Lower lobe of right lung (tissue), 2 donors: ENCODE measurements at places on chromosomes 2 and 18. TPM values are rescaled to one million over a fixed set of nuclear protein-coding genes. Genes with fewer than 3 reads are reported as not detected.
A peak's percentile ranks its signal among the peaks of the same experiment; 100 is the strongest.

Gene MAB21L4
- 17.0 TPM for total RNA-seq

- H3K4me3 ChIP-seq: no peak overlapping the region
- no peaks in the 10 kb centered on the region for H3K36me3 ChIP-seq
- H3K27me3 ChIP-seq: no peaks in the 10 kb centered on the region
These were observed 908.2 kb downstream of the TSN start for GRCh38 chr2:122663620-122664019.

DNA sequence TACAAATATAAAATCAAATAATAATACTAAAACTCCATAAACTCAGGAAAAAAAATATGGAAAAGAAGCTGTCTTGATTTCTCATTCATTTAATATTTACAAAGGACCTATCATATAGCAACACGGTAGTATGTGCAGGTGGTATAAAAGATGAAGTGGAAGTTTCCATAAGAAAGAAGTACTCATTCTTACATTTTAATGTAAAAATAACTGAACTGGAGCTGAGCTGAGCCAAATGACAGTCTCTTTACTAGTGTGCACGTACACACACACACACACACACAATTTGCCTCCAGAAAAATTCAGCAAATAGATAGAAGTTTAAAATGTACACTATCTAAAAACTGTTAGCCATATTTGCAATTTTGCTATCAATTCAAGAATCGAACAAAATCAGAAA, 54.1 kb downstream of the ASXL2 start:
- no peak overlapping the region for H3K4me3 ChIP-seq
- H3K27me3 ChIP-seq: no peaks in the 10 kb centered on the region
- no peaks in the 10 kb centered on the region for H3K36me3 ChIP-seq
- peaks cover 4% of the 10 kb centered on the region for H3K4me1 ChIP-seq

Gene STK11IP
- total RNA-seq: 31.8 TPM

- no peaks in the 10 kb centered on the region for H3K27me3 ChIP-seq
- no peaks in the 10 kb centered on the region for H3K36me3 ChIP-seq
- no peak for DNase-seq
- no peaks in the 10 kb centered on the region for H3K4me1 ChIP-seq
- no peak overlapping the region for H3K27ac ChIP-seq
- H3K4me3 ChIP-seq: no peak overlapping the region
These were observed 206.8 kb upstream of the FOSL2 start for GRCh38 chr2:28185891-28186290.

DNA sequence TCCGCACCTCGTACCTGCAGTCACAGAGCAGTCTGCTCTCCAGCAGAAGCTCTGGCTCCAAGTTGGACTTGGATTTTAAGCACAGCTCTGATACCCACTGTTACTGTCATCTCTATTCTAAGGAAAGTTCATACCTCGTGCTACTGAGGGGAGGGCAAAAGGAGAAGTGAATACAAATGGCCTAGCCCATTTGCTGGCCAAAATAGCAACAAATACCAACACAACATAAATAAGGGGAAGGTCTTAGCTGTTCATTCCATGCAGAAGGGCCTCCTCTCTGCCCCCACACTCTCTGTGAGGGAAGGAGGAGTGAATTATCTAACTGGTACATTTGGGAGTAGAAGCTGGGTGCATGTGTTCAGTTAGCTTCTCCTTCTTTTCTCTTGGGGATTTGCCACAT, 739.4 kb upstream of the RAB6C start:
- H3K4me1 ChIP-seq: no peaks in the 10 kb centered on the region
- H3K4me3 ChIP-seq: no peak overlapping the region
- H3K27me3 ChIP-seq: no peaks in the 10 kb centered on the region
- no peaks in the 10 kb centered on the region for H3K36me3 ChIP-seq
- no peak overlapping the region for H3K27ac ChIP-seq

- no peaks in the 10 kb centered on the region for H3K4me1 ChIP-seq
- no peak for DNase-seq
- no peaks in the 10 kb centered on the region for H3K27me3 ChIP-seq
- H3K36me3 ChIP-seq: no peaks in the 10 kb centered on the region
- no peak overlapping the region for H3K27ac ChIP-seq
These were observed 171.1 kb upstream of the UNC80 start for GRCh38 chr2:209600341-209601171.

Gene RAB6D
- not detected for total RNA-seq

Gene ITPRIPL1
- total RNA-seq: 1.9 TPM

GRCh38 chr2:116761864-116762263, 1052.6 kb upstream of the DDX18 start:
- no peaks in the 10 kb centered on the region for H3K4me1 ChIP-seq
- no peak overlapping the region for H3K4me3 ChIP-seq
- no peak overlapping the region for H3K27ac ChIP-seq
- no peaks in the 10 kb centered on the region for H3K27me3 ChIP-seq
- no peaks in the 10 kb centered on the region for H3K36me3 ChIP-seq

DNA sequence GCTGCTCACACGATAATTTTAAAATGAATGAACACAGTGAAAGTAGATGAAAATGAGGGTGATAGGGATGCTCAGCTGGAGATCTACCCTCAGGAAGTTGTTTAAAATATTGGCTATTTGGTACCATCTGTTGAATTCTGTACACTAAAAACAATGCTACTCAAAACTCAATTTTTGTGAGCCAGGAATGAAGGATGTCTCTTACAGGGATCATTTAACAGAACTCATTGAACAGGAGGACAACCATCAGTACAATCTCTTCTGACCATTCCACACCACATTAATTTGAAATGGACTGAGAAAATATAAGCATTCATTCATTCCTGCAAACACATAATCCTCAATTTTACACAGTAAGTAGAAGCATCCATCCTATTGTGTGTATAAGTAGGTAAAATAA, 1355.1 kb upstream of the CRIM1 start:
- H3K4me3 ChIP-seq: no peak overlapping the region
- no peak for DNase-seq
- no peaks in the 10 kb centered on the region for H3K4me1 ChIP-seq
- H3K36me3 ChIP-seq: no peaks in the 10 kb centered on the region

Gene FEV
- not detected for total RNA-seq

DNA sequence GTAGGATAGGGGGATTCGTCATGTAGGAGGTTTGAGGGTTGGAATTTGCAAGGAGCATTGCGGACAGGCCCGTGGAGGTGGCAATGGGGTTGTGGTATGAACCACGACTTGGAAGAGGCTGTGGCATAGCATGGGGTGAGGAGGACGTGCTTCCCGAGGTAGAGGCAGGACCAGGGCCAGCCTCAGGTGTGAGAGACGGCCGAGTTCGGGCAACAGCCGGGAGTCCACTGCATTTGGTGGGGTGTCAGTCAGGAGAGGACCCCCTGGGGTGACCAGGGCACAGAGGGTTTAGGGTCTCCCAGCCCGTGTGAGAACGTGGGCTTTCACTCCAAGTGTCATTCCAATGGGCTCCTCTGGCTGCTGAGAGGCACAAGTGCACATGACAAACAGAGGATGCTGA, 339.0 kb downstream of the EIPR1 start:
- H3K27me3 ChIP-seq: no peaks in the 10 kb centered on the region
- no peak for DNase-seq
- no peaks in the 10 kb centered on the region for H3K4me1 ChIP-seq

Gene NCK2
- 36.7 TPM for total RNA-seq

Gene CCT7
- total RNA-seq: 151 TPM

Gene SERPINE2
- total RNA-seq: 5.6 TPM

- peak overlapping the region; percentile 51 for H3K4me3 ChIP-seq
- H3K27ac ChIP-seq: peak overlapping the region; percentile 69
- H3K27me3 ChIP-seq: no peaks in the 10 kb centered on the region
- peaks cover 7% of the 10 kb centered on the region for H3K4me1 ChIP-seq
- no peak for DNase-seq
- H3K36me3 ChIP-seq: no peaks in the 10 kb centered on the region
These were observed 34.4 kb upstream of the ZNF516 start for GRCh38 chr18:76529433-76529811.

GRCh38 chr2:9244985-9245544, 38.5 kb downstream of the ASAP2 start:
- H3K36me3 ChIP-seq: no peaks in the 10 kb centered on the region
- H3K27ac ChIP-seq: no peak overlapping the region
- H3K4me1 ChIP-seq: peaks cover 56% of the 10 kb centered on the region
- DNase-seq: no peak
- no peak overlapping the region for H3K4me3 ChIP-seq

GRCh38 chr2:37873229-37873628, 51.9 kb upstream of the RMDN2 start:
- DNase-seq: no peak
- H3K36me3 ChIP-seq: no peaks in the 10 kb centered on the region
- H3K4me3 ChIP-seq: no peak overlapping the region
- H3K27ac ChIP-seq: no peak overlapping the region
- H3K4me1 ChIP-seq: no peaks in the 10 kb centered on the region

Gene RGPD5
- total RNA-seq: 84.4 TPM

GRCh38 chr18:36298126-36298741, 721 bp downstream of the FHOD3 start:
- no peak overlapping the region for H3K27ac ChIP-seq
- no peak for DNase-seq
- peaks cover 51% of the 10 kb centered on the region for H3K27me3 ChIP-seq
- peak overlapping the region; percentile 62 for H3K4me3 ChIP-seq
- H3K4me1 ChIP-seq: peaks cover 20% of the 10 kb centered on the region
- no peaks in the 10 kb centered on the region for H3K36me3 ChIP-seq

DNA sequence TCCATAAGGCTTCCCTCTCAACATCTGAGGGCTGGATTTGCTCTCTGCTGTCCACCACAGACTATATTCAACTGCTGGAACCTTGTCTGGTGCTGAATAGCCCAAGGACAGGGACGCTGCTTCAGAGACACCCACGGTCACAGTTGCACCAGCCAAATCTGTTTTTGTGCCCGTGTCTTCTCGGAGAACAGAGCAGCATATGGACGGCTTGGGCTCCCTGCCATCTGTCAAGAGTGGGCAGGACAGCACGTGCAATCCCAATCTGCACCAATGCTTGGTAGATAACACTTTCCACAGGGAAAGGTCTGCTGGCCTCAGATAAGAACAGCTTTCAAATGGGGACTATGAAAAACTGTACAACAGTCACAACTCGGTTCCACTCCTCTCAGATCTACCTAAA, 466.1 kb downstream of the TGIF1 start:
- H3K4me3 ChIP-seq: no peak overlapping the region
- H3K4me1 ChIP-seq: no peaks in the 10 kb centered on the region
- no peaks in the 10 kb centered on the region for H3K27me3 ChIP-seq

- DNase-seq: no peak
- no peaks in the 10 kb centered on the region for H3K27me3 ChIP-seq
- peak overlapping the region; percentile 97 for H3K27ac ChIP-seq
- peaks cover 22% of the 10 kb centered on the region for H3K4me1 ChIP-seq
- peak overlapping the region; percentile 89 for H3K4me3 ChIP-seq
- peaks cover 9% of the 10 kb centered on the region for H3K36me3 ChIP-seq
These were observed 484 bp upstream of the DARS1 start for GRCh38 chr2:135985826-135986393.

DNA sequence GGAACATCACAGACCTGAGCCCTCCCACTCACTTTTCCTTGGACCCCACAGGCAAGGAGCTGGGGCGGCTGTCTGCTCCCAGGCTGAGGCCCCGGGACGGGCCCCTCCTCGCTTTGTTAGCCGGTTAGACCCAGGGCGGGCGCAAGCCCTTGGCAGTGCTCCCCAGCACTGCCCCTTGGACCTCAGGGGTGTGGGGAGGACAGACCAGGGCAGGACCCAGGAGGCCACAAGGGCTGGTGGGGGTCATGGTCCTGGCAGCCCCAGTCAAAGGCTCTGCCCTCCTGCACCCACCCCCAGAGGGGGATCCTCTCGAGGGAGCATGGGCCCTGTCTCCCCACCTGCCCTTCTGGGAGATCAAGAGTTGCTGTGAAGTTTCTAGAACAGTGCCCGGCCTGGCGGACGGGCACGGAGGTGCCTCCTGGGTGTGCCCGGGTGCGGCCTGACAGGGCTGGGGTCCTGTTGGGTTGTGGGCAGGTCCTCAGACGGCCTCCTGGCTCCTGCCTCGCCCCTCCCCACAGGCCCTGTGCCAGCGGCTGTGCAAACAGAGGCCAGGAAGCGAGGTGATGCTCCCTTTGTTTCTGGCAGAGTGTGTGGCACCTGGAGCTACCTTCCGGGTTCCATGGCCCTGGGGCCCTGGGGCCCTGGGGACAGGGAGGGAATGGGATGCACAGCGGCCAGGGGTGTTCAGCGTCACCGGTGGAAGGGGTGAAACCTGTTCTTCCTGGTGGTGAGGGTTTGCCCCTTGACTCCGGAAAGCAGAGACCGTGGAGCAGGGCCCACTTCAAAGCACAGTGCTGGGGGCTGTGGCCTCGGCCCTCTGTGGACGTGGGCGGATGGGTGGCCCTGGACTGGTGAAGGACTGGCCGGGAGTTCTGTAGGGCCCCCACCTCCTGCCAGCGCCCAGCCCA, 2.9 kb upstream of the GAL3ST2 start:
- H3K27ac ChIP-seq: no peak overlapping the region
- peaks cover 41% of the 10 kb centered on the region for H3K27me3 ChIP-seq
- peaks cover 5% of the 10 kb centered on the region for H3K4me1 ChIP-seq

DNA sequence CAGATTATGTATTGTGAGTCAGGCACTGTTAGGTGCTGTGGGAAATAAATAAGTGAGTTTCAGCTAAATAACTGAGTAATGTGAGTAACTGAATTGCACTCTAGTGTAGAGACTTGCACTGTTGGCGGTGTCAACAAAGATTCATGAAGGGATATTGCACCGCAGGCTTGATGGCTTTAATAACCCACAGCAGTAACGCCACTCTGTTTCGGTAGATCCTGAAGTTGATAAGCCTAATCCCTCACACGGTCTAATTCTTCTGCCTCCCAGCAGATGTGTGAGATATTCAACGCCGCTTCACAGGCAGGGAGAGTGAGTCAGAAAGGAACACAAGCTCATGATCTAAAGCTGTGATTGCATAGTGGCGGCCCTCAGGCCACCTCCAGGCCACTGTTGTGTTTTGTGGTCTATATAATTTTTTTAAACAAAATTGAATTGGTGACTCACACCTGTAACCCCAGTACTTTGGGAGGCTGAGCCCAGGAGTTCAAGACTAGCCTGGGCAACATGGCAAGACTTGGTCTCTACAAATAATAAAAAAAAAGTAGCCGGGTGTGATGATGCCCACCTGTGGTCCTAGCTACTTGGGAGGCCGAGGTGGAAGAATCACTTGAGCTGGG, 94.3 kb downstream of the LIPG start:
- no peak for DNase-seq
- no peak overlapping the region for H3K27ac ChIP-seq
- H3K4me1 ChIP-seq: peaks cover 5% of the 10 kb centered on the region
- H3K4me3 ChIP-seq: no peak overlapping the region
